ENCODE measurements at places on chromosomes 16 and 17. TPM values are rescaled to one million over a fixed set of nuclear protein-coding genes. Genes with fewer than 3 reads are reported as not detected.

HAS3 gene
- total RNA-seq = 1.6 TPM

IL17C gene
- total RNA-seq = not detected

TMEM235 gene
- total RNA-seq = not detected

CCDC47 gene
- total RNA-seq = 87.5 TPM

COX6A2 gene
- total RNA-seq = not detected

CRK gene
- 57.1 TPM for total RNA-seq

RAI1 gene
- 40.0 TPM for total RNA-seq

GFAP gene
- not detected for total RNA-seq

TSPAN10 gene
- 1.1 TPM for total RNA-seq

ADAD2 gene
- total RNA-seq = not detected

SDF2 gene
- 71.0 TPM for total RNA-seq

IL32 gene
- total RNA-seq = 13.2 TPM

SLC5A11 gene
- not detected for total RNA-seq

CMTM2 gene
- not detected for total RNA-seq

CIITA gene
- total RNA-seq = not detected

SPNS1 gene
- 96.6 TPM for total RNA-seq

PPM1E gene
- total RNA-seq = 1.7 TPM

APOBR gene
- not detected for total RNA-seq

DLX4 gene
- not detected for total RNA-seq

ERCC4 gene
- 19.7 TPM for total RNA-seq

HSBP1 gene
- total RNA-seq = 87.6 TPM

CD300LB gene
- total RNA-seq = not detected

RUNDC3A gene
- 0.60 TPM for total RNA-seq

HERPUD1 gene
- 285 TPM for total RNA-seq

ZFP3 gene
- total RNA-seq = 0.86 TPM

GSPT1 gene
- total RNA-seq = 91.3 TPM

GP1BA gene
- not detected for total RNA-seq

IRX5 gene
- total RNA-seq = 4.3 TPM

CACNA1H gene
- 21.3 TPM for total RNA-seq

XYLT2 gene
- 32.0 TPM for total RNA-seq

SHCBP1 gene
- total RNA-seq = 5.8 TPM

ZNF207 gene
- total RNA-seq = 153 TPM

NLRP1 gene
- total RNA-seq = 27.1 TPM

KRTAP4-3 gene
- total RNA-seq = not detected

ADORA2B gene
- total RNA-seq = 8.9 TPM

MSI2 gene
- 75.5 TPM for total RNA-seq

GUCY2D gene
- not detected for total RNA-seq

TMEM114 gene
- not detected for total RNA-seq

NKD1 gene
- 0.43 TPM for total RNA-seq

FOXC2 gene
- 91.8 TPM for total RNA-seq

OR1F1 gene
- not detected for total RNA-seq

PRSS53 gene
- total RNA-seq = 3.2 TPM

PRR35 gene
- total RNA-seq = not detected

PDILT gene
- total RNA-seq = not detected

IGFBP4 gene
- total RNA-seq = 2,132 TPM

ABCA8 gene
- 37.0 TPM for total RNA-seq

CSH2 gene
- not detected for total RNA-seq

TMC7 gene
- 1.2 TPM for total RNA-seq

SEPTIN1 gene
- total RNA-seq = 1.5 TPM

CCL8 gene
- not detected for total RNA-seq

PRPSAP1 gene
- 69.7 TPM for total RNA-seq

NAGS gene
- total RNA-seq = 0.29 TPM

MLKL gene
- total RNA-seq = 0.50 TPM

TMEM238L gene
- total RNA-seq = not detected

BAIAP3 gene
- 0.42 TPM for total RNA-seq

GSG1L gene
- total RNA-seq = not detected

KCNJ2 gene
- total RNA-seq = not detected

FBXO39 gene
- not detected for total RNA-seq

HSDL1 gene
- total RNA-seq = 20.7 TPM

All from osteocyte (in vitro differentiated cells).